ENCODE measurements at places on chromosomes 12 and 14.

GRCh38 chr12:41919526-41920261, 225.0 kb downstream of the GXYLT1 start:
- no peak for DNase-seq

DNA sequence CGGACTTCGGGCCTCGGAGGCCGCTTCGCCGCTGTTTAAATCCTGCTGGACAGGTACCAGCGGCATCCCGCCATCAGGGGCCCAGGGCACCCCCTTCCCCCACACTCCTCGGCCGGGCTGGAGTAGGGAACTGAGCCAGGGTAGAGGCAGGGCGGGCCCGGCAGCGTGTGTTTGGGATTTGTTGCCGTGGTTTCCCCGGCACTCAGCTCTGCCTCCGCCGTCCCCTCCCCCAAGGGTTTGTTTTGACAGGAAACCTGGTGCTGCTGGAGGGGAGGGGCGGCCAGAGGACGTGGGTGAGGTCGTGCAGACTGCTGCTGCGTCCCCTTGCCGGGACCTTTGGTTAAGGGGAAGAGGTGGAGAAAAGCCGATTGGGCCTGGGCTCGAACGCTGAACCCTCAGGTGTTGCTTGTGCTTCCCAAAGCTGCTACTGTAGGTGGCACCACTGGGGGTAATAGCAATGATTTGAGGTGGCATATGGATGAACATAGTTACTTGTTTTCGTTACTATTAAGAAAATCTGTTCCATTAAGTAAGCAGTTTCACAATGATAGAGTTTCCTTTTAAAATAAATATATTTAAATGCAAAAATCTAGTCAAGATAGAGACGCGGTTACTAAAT, 778 bp downstream of the TCP11L2 start:
- DNase-seq, result peak; percentile 52

DNA sequence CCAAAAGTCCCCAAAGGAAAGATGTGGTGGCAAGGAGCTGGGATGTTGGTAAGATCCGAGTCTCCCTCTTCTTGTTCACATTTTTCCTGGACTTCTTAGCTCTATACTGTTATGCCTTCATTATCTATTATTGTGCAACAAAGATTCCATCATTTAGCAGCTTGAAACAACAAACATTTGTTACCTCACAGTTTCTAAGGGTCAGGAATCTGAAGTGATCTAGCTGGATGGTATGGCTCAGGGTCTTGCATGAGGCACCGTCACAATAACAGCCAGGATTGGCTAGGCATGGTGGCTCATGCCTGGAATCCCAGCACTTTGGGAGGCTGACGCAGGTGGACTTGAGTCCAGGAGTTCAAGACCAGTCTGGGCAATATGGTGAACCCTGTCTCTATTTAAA, 51.1 kb upstream of the KRAS start:
- no peak for DNase-seq

DNA sequence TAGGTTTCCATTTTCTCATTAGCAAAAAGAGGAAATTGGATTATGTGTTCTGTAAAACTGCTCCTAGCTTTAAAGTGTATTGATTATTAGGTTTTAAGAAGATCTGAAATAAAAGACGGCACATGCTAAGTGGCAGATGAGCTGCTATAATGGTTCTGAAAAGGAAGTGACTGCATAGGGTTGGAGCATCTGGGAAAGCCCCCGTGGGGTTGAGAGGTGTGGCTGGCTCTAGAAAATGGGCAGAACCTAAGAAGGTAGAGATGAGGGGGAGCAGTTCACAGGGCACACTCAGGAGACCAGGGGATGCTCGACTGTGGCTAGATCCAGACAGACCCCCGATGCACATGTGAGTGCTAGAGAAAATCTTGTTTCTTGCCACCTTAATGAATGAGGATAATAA, 1.9 kb downstream of the IFNG-AS1 start:
- no peak for DNase-seq

DNA sequence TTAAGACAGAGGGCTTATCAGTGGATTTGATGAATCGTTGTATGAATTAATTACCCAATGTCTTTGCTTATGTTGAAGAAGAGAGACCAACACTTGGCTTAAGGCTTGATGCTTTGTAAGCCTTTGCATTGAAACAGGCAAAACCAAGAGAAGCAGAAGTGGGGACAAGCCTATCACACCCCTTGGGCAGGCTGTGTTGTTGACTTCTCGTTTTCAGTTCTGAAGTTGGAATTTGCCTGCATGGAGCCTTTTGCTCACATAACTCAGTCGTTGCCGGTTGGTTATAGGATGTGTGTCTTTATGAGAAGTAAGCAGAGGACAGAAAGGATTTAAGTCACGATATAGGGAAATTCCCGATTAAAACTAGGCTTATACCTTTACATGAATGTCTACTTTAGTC, 94.7 kb downstream of the CCDC92 start:
- DNase-seq, result no peak
